NCI-H526 treated with DMSO at 0.1 percent for 48 hours (cell line): ENCODE measurements at places on chromosomes 6 and 20.

DNA sequence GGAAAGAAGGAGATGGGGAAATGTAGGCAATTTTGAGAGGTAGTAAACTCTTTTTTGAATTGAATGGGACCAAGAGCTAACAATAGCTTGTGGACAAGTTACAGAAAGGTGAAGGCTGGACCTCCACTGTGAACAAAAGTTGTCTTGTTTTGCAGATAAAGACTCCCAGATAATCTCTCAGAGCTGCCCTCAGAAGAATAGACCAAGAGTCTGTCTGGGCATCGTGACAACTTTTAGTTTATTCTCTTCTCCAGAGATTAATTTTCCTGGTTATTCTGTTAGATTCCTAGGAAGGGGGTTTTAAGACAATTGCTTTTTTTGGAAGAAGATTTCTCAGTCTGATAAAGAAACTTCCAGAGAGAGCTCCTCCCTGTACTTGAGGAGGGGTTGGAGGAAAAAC lies 161.9 kb downstream of the COL19A1 start:
- DNase-seq: no peak

GRCh38 chr6:20112241-20112640 lies 100.0 kb downstream of the MBOAT1 start:
- no peak for DNase-seq

DNA sequence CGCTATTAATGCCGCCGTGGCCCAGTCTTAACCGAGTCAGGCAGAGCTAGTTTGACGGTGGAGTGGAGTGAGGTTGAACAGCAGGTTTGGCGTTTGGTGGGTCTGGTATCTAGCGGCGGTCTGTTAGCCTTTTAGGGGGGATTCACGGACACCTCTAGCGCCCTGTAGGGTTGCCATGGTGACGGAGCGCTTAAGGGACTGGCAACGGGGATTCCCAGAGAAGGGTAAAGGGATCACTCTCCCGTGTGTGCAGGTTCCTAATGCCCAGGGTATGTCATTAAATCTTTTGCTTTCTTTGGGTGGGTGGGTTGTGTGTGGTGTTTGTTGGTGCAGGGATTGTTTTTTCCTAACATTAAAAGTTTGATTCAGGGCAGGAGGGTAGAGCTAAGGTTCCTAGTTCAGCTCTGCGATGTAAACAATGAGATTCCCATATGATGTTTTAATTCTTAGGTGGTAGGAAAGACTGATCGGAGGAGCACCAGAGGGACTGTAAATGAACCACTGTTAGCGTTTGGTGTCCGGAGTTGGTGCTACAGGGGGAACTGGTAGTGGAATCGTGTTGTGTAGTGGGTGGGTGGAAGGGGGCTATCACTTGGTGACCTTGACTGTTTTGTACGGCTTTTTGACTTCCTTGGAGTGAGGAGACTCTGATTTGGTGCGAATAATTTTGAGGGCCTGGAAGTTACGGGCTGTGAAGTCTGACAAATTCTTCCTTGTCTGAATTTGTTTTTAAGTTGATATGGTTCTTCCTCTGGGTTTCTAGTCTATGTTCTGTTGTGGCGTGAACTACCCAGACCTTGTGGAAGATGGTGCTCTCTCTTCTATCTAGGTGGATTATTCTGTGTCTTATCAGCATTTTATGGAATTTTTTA lies 5.0 kb downstream of the BRD2 start:
- no peak for DNase-seq

- DNase-seq: no peak
Measured at GRCh38 chr6:20687494-20687893, 153.2 kb downstream of the CDKAL1 start.

- DNase-seq: no peak
Measured at GRCh38 chr6:25309886-25310285, 30.7 kb downstream of the CARMIL1 start.
